ENCODE measurements at places on chromosomes 7 and 10.

GRCh38 chr10:103676058-103676785 is 179.2 kb downstream of the SH3PXD2A start:
- no peak for DNase-seq

- no peak for DNase-seq
Observed at GRCh38 chr7:66237906-66238772, 33.0 kb downstream of the TPST1 start.

- DNase-seq: no peak
Observed at GRCh38 chr10:78476844-78477243, 443.2 kb downstream of the RPS24 start.

DNA sequence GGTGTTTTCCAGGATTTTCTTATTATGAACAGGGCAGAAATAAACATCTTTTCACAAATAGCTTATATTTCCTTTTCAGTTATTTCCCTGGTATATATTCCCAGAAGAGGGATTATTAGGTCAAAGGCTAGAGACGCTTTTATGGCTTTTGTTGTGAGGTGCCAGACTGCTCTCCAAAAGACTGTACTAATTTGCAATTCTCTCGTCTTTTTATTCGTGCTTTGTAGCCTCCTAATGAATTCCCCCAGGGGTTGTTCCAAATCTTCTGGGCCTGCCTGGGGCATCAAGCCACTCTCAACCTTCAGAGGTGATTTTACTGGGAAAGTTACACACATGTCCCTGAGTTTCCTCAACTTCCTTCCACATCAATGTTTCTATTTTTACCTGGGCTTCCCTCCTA is 34.0 kb upstream of the R3HCC1L start:
- DNase-seq: no peak

GRCh38 chr7:134873253-134873652 is 93.8 kb downstream of the CALD1 start:
- no peak for DNase-seq

GRCh38 chr10:12431151-12432101 is 82.1 kb downstream of the CAMK1D start:
- no peak for DNase-seq

GRCh38 chr10:77463499-77463898 is 174.1 kb downstream of the KCNMA1 start:
- no peak for DNase-seq

- DNase-seq: no peak
Observed at GRCh38 chr10:117638664-117639200, 96.2 kb downstream of the EMX2 start.

DNA sequence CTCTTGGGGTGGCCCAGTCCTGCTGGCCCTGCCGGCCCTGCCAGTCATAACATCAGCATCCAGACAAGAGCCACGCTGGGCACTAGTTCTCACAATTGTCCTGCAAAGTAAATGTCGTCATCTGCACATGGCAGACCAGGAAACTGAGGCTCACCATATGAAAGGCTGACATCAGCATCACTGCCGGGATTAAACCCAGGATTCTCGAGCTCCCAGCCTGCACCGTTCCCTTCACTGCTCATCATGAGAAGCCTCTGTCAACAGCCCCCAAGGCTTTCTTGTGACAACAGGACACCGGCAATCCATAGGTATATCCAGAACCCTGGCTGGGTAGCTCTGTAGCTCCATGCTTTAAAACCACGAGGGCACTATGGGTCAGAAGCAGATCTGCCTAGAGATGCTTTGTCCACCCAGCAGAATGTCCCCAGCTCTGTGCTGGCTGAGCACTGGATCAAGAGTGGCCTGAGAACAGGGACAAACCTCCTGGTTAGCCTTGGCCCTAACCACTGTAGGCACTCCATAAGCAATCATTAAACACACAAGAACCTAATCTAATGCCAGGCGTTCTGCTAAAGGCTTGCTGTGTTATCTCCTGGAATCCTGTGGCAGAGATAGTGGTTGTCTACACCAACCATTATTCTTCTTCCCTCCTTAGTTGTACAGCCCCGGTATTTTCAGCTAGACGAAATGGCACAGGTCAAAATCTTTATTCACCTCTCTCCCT is 41.2 kb upstream of the C10orf71 start:
- DNase-seq: no peak

DNA sequence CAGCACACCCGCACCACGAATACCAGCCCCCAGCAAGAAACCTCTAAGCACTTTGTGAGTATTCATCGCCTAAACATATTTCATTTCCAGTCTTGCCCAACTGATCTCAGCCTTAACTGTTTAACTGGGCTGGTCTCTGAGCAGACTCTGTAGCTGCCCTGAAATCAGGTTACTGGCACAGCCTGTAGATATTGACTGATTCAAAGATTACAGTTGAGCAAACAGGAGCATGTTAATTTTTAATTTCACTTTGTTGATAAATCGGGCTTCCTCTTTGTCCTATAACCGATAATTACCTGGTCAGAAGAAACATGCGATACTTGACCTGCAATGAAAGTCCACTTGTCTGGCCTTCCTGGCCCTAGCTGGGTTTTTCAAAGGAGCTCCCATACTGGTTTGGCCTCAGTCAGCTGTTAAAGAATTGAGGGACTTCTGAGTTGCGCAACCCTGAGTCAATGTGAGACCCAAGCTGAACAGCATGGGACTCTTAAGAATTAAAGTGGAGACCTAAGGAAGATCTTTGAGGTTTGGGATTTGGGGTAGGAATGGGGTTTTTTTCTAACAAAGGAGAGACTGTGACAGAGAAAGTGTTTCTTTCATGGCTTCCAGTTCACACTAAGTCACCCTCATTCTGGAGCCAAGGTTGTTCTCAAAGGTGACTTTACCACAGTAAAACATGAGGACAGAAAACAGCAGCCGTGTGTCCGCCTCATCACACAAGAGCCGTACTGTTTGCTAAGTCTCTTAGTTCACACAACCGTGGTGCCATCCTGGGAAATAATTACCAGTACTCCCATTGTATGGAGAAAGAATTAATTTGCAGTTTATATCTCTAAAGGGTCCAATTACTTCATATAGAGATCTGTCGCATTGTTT is 75.9 kb downstream of the PPP1R3C start:
- no peak for DNase-seq

- DNase-seq: no peak
Observed at GRCh38 chr7:73427902-73428787, 5.4 kb upstream of the FZD9 start.

DNA sequence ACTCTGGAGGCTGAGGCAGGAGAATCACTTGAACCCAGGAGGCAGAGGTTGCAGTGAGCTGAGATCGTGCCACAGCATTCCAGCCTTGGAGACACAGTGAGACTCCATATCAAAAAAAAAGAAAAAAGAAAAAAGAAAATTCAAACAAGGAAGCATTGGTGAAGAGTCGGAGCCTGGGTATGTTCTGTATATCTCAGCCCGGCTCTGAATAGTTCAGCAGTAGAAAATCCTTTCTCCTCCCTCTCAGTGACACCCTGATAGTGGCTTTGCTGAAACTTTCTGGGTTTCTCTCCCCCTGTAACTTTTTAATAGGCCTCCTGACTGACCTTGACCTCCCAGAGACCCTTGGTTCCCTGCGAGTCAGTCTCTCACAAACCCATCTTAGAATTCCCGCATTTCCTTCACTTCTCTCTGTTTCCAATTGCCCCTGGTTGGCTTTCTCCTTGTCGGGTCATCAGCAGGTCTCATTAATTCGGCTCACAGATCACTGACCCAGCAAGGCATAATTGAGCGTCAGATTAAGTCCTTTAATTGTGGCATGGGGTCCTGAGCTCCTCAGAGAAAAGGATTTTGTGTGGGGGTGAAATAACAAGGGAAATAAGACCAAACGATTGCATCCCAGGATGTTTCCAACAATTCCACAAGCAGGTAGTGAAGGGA is 541.6 kb upstream of the NRP1 start:
- no peak for DNase-seq

- DNase-seq: peak; percentile 1
Observed at GRCh38 chr7:144818511-144818910, 17.3 kb downstream of the TPK1 start.

GRCh38 chr10:48240196-48240595 is 34.3 kb downstream of the FRMPD2 start:
- no peak for DNase-seq

- DNase-seq: no peak
Observed at GRCh38 chr10:132354356-132355094, 22.5 kb downstream of the LRRC27 start.

- DNase-seq: peak; percentile 17
Observed at GRCh38 chr10:63720072-63720537, 198.9 kb downstream of the REEP3 start.

DNA sequence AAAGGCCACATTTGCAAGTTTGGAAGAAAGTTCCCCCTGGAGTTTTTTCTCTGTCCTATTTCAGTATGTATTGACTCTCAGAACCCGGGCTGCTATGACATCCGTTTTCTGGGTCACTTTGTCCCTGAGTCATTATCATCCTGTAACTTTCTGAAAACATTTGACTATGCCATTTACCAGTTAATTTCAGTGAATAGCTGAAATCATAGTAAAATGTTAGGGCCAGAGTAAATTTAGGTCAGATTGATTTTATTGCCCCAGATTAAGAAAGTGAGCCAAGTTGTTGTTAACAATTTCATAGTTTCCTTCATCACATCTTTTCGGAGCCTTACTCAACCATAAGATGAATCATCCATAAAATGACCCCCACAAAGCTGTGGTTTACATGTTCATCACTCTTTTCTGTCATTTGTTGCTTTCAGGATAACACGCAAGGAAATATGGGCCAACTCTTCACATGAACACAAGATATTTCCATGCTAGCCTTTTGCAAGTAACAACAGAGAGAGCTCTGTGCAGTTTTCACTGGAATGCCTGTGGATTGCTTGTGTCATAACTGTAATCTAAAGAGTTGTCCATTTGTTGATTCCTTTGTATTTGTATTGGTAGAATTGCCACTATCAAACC is 3.9 kb upstream of the MACC1 start:
- no peak for DNase-seq

GRCh38 chr10:50538555-50539398 is 85.0 kb downstream of the SGMS1 start:
- DNase-seq: no peak

GRCh38 chr10:81479316-81479715 is 395.7 kb upstream of the NRG3 start:
- no peak for DNase-seq

DNA sequence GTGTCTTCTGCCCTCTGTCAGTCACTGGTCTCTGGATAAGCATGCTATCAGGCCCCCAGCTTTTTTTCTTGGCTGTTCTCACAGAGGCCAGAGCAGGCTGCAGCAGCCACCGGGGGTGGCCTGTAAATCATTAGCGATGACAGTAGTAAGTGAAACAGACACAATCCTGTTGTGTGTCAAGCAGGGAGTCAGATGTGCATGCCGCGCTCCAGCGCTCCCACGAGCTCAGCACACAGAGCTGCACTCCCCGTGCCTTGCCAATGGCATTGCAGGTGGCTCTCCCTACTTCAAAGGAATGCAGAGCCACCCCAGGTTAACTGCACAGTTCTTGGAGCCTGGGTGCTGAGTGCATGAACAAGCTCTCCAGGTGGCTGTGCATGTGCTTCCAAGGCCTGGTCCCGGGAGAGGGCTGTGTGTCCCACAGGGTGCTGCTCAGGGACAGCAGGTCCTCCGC is 226.1 kb downstream of the GLRX3 start:
- no peak for DNase-seq

- no peak for DNase-seq
Observed at GRCh38 chr7:45624392-45624760, 50.2 kb downstream of the ADCY1 start.

- no peak for DNase-seq
Observed at GRCh38 chr7:46847126-46847525, 734.8 kb downstream of the TNS3 start.

DNA sequence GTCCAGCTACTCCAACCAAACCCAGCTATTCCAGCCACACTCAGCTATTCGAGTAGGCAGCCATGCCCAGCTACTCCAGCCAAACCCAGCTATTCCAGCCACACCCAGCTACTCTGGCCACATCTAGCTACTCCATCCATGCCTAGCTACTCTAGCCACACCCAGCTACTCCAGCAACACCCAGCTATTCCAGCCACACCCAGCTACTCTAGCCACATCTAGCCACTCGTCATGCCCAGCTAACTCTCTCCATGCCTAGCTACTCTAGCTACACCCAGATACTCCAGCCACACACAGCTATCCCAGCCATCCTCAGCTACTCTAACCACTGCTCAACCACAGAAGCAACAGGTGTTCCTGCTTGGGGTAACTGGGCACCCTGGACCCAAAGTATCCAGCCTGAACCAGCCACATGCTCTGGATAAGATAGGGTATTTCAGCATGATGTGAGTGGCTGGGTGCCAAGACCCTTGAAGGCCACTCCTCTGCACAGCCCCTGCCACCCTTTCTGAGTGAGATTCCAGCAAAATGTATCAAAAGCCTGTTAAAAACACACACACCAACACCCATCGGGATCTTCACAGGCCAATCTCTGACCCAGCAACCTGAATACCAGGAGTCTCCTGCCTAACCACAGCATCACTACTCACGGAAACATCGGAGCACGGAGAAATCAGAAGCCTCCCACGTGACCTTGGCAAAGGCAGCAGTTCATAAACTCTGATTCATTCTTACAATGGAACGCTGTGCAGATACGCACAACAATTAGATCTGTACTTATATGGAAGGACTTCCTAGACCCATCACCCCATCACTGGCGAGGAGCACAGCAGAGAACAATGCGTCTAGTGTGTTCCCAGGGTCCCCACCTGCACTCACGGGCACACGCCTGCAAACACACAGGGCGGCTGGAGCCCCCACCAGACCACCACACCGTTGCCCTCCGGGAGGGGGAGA is 51.8 kb upstream of the DNAAF5 start:
- DNase-seq: no peak

DNA sequence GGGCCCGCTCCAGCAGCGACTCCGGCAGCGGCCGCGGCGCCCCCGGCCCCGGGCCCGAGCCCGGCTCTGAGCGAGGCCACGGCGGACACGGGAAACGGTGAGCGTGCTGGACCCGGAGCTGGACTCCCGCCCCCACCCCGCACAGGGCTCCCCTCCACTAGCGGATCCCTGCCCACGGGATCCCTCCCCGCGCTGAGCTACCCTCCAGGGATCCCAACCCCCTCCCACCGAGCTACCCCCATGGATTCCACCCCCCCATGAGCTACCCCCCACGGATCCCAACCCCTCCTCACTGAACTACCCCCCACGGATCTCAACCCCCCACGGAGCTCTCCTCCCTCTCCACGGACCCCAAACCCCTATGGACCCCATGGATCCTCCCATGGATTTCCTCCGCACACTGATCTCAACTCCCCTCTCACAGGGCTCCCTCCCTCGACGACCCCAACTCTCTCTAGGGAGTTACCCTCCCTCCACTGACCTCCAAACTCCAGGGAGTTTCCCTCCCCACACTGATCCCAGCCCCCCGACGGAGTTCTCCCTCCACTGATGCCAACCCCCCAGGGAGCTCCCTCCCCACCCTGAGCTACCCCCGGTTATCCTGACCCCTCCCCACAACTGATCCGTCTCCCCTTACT is 20.6 kb upstream of the HSPB1 start:
- DNase-seq: no peak

GRCh38 chr7:158068853-158069252 is 518.8 kb downstream of the PTPRN2 start:
- no peak for DNase-seq

- no peak for DNase-seq
Observed at GRCh38 chr7:142812437-142813215, 41.9 kb downstream of the PRSS2 start.

- no peak for DNase-seq
Observed at GRCh38 chr10:3676564-3676963, 108.4 kb downstream of the KLF6 start.
